ENCODE measurements at places on chromosomes 16 and 17.
A peak's percentile ranks its signal among the peaks of the same experiment; 100 is the strongest.

DNA sequence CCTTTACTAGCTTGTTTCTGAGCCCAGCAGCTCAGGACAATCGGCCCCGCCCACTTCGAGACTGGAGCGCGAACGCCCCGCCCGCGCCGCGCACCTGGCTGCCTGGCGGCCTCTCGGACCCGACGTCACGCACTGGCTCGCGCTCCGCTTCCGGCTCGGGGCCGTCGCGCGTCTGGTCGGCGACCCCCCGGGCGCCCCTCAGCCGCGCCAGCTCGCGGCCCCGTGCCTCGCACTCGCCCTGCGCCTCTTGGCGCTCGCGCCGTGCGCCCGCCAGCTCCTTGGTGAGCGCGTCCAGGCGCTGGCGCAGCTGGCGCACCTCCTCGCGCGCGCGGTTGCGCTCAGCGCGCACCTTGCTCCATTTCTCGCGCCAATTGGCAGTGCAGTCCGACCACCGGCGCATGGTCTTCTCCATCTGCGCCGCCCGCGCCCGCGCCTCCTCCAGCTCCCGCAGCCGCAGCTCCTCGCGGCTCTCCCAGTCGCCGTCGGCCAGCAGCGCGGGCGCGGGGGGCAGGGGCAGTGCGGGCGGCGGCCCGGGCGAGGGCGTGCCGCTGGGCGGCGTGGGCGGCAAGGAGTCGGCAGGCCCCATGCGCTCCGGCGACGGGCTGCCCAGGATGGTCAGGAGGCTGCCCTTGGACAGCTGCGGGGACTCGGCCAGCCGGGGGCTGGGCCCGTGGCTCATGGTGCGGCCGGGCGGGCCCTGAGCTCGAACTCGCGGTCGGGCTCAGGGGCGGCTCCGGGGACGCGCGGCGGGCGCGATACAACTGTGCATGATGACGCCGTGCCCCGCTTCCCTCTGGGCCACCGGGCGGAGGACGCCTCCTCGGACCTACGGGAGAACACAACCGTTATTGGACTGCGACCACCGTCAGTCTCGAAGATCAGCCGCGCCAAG, 7.6 kb downstream of the CCDC102A start:
- DNase-seq = no peak

- DNase-seq = no peak
These were observed 33.7 kb upstream of the COQ7 start for GRCh38 chr16:19033761-19034160.

DNA sequence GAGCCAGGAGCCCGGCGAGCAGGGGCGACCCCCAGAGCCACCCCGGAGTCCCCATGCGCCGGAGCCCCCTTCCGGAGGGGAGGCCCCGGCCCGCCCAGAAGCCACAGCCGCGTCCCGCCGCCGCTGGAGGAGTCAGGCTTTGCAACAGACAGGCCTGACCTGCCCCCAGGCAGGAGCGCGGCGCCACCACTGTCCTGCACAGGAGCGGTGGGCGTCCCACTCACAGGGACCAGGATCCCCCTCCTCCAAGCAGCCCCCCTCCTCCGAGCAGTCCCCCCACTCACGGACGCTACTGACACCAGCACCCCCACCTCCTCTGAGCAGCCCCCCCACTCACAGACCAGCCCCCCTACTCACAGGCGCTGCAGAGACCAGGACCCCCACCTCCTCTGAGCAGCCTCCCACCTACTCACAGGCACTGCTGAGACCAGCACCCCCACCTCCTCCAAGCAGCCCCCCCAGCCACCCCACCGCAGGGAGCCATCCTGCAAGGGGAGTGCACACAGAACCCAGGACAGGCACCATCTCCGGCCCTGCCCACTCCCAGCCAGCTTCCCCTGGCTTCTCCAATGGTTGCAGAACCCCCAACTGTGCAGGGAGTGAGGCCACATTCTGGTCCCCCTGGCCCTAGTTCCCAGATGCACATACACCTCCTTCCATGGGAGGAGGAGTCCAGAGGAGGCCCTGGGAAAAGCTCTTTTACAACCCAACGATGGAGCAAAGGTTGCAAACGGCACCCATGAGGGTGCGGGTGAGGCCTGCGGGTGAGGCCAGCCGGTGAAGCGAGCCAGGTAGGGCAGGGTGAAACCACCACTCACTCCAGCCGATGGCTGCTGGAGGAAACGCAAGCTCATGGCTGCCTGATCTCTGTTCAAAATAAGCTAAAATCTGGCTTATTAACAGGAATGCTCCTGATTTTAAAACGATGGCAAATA, 69.9 kb downstream of the ABR start:
- peak; percentile 40 for DNase-seq

DNA sequence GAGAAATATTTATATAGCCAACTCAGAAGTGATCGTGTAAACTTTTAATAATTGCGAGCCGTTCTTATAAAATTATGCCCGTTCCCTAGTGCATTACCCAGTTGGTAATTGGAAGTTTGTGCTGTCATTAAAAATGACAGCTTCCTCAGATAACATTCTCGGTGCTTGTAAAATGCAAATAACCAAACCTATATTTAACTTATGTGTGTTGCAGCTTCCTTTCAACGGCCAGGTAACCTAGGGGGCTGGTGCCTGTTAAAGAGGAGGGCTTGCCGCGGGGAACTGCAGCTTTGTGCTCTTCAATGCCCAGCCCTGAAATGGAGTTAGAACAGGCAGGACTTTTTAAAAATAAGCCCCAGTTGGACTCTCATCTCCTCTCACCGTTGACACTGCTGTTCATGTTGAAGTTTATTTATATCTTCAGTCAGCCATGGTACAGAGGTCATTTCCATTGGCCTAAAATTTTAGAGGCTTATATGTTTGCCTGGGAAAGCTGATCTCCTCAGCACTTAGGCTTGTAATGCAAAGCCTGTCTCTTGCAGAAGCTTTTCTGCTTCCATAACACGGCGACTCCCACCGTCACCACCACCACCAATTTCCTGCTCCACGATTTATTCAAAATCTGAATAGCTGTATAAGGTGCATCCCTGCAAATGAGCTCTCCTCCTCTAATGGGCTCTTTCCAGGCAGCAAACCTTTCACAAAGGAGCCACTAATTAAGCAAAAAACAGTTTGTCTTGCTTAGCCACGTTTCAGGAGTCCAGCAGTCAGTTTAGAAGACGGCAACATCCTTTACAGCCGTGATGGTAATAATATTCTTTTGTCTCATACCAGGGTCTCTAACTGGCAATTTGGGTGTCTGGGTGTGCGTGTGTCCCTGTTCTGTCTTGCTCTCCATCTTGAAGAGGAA, 74.7 kb downstream of the RPA1 start:
- DNase-seq = no peak

DNA sequence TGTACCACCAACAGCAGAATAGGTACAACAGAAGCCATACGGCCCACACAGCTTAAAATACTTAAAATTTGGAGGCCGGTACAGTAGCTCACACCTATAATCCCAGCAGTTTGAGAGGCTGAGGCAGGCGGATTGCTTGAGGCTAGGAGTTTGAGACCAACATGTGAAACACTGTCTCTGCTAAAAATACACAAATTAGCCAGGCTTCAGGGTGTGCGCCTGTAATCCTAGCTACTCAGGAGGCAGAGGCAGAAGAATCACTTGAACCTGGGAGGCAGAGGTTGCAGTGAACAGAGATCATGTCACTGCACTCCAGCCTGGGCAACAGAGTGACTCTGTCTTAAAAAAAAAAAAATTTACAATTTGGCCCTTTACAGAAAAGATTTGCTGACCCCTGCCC, 17.0 kb downstream of the GFOD2 start:
- DNase-seq = no peak

DNA sequence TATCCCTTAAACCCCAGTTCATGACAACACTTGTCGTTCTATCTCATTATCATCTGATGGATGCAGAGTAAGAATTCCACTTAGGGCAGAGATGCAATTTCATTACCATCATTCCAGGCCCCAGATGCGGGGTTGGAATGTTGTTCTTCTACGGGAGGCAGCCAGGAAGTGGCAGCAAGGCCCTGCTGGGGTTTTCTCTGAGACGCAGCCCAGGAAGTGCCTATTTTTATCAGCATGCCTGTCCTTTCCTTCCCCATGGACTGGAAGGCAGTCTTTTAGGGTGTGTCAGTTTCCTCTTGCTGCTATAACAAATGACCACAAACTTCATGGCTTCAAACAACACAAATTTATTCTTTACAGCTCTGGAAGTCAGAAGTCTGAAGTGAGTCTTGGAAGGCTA, 246.6 kb upstream of the DYNLRB2 start:
- DNase-seq = no peak

GRCh38 chr16:63385714-63386432, 1349.6 kb upstream of the CDH8 start:
- DNase-seq = no peak

DNA sequence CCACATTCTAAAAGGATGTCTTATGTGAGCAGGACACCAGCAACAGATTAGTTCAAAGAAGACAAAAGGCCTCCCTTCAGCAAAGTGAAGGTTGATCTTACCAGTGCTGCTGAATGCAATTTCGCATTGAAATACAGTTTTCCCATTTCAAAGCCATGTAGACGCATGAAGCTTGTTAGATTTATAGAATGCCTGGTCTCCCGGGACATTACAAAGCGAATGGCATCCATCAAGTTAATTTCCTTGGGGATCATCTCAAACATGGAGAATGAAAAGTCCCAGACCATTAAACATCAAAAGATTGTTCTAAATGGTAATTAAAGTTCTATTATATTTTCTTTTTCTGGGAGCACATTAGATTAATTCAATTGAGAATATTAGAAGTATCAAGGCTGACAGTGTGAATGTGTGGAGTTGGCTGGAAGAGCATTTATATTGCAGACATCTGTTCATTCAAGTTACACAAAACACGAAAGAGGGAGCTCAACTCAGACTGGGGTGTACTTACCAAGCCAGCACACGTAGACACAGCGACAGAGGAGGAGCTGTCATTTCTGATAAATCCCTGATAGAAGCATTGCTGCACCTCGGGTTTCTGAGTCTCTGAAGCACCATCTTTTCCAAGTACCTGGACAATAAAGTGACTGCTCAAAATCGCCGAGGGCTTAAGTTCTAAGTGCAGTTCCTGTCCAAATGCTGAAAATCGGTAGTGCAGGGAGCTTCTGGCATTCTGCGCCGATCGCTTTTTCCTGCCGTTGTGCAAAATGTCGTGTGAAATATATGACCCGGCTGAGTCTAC, 3.8 kb downstream of the ADAMTS18 start:
- DNase-seq = no peak

- DNase-seq = peak; percentile 13
These were observed 500 bp downstream of the MAF start for GRCh38 chr16:79599837-79600637.

DNA sequence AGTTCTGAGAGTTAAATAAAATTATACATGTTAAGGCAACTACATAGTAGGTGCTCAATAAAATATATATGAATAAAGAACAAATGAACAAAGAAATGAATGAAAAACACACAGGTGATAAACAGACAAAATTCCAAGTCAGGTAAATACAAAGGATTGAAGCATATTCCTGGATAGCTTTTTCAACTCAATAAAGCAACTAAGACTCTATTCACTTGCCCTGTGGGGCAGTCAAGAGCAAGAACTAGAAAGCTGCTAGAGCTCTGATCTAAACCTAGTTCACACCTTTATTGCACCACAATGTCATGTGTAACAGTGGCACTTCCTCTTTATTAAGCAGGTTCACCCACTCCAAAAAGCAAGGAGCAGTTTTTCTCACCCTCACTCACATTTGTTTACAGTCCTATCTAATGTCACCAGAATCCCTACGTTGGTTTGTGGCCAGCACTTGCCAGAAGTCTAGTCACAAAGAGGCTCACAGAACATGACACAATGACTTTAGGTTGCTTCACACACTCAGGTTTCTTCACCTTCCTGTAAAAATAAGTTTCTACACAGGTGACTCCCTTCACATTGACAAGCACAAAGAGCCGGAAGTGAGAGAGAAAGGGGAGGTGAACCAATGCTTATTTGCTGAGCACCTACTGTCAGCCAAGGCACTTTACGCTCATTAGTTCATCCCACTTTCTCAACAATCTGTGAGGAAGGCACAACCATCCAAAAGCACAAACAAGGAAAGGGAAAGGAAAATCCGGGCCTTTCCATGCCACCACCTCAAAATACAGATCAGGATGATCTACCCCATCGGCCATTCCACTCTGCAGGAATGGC, 70.8 kb downstream of the XPO6 start:
- DNase-seq = peak; percentile 20

DNA sequence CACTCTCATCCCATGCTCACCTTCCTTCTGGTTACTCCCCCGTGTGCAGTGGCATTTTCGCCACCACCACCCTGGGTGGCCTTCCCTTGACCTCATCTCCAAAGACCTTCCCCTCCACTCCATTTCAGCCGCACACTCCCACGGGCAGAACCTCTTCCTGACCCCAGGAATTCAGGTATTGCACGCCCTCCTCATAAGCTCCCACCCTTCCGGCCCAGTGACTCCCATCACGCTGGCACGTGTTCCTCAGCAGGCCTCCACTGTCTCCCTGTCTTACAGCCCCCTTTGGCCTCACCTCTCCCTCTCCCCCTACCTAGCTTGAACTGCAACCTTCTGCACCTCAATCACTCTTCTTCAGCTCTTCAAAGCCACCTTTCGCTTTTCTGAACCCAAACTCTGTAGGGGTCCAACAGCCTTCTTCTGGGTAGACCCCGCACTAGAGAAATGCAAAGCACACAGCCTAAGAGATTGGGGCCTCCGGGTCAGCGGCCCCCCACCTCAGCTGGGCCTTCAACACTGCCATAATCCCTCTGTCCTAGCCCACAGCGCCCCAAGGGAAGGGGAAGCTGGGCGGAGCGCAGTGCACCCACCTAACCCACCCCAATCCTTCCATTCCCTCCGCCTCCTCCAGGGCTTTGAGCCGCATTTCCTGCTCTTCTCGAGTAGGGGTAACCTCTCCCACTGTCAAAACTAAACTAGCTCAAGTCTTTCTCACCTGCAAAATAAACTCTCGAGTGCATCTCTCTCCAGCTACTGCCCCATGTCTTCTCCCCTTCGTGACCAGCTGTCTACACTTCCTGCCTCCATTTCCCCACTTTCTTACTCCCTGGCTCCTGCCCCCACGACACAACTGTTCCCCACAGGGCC, 1.7 kb upstream of the TMEM97 start:
- no peak for DNase-seq

DNA sequence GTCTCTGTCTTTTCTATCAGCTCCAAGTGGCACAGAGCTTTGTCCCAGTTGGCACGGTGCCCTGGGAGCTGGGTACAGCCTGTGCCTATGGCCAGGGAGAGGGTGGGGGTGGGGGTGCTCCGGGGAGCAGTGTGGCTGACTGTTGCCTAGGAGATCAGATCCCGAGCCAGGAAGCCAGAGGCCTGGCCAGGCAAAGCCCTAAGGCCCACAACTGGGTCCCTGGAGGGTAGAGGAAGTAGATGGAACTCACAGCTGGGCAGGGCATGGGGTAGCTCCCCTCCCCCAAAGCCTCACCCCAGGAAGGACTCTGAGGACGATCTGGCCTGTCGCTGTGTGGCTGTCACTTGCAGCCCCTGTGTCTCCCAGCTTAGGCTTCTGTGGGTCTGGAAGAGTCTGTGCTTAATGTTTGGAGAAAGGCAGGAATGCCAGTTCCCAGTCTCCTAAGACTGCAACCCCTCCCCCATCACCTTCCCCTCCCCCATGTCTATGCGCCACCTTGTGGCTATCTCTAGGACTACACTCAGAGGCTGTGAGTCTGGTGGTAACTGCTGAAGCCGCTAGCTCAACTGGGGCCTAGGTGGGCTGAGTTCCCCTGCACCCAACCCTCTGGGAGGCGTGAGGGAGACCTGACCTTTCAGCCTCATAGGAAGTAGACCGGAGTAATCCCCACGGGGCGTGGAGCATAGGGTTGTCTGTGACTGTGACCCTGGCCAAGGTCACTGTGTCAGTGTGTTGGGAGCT, 12.6 kb downstream of the THRA start:
- DNase-seq = no peak

- DNase-seq = no peak
These were observed 366.0 kb downstream of the SOX9 start for GRCh38 chr17:72486806-72487205.

Data from activated CD8-positive, alpha-beta memory T cell treated with anti-CD3 and anti-CD28 coated beads for 48 hours (primary cell).